SJSA1 (cell line): ENCODE measurements at places on chromosomes 7 and 10.

DNA sequence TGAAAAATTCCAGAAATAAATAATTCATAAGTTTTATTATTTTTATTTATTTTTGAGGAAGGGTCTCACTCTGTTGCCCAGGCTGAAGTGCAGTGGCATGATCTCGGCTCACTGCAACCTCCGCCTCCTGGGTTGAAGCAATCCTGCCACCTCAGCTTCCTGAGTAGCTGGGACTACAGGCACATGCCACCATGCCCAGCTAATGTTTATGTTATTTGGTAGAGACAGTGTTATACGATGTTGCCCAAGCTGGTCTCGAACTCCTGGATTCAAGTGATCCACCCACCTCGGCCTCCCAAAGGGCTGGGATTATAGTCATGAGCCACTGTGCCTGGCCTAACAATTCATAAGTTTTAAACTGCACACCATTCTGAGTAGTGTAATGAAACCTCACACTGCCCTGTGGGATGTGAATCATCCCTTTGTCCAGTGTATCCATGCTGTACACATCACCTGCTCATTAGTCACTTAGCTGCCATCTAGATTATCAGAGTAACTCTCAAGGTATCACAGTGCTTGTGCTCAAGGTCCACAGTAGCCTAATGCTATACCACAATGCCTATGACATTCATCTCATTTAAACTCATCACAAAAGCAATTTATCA, 17.9 kb downstream of the RTKN2 start:
- DNase-seq, result peak; percentile 28

DNA sequence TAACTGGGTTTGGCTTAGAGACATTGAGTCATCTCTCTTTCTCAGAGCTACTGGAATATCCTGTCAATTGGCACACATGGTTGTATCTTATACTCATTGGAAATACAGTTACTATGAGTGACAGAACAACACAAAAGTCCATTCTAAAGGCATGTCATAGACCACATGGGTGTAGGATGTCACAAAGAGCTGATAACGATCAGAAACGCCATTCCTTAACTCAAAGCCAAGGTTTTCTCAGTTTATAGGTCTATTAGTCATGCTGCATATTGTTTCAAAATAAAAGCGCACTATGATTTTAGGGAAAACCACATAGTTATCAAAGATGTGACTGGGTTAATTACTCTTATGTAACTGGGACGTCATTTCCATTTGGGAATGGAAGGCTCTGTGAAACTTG, 147.2 kb upstream of the FAM171A1 start:
- DNase-seq, result peak; percentile 34

DNA sequence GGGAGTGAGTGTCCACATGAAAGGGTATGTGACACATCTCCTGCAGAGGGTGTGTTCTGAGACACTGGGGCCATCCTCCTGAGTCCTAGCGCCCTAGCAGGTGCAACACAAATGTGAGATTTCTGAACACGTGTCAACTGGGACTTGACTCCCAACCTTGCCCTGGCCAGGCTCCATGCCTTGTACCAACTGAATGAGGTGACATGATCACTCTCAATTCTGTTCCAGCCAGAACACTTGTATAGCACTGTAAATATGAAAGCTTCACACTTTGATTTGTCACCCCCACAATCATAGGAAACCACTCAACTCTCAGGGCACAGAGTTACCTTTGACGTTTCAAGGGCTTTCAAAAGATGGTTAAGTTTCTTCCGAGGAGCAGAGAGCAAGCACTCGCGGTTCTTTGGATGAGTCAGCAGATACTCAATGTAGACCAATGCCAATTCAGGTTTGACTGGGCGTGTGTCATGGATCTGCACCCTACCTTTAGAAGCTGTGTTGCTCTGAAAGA, 48.6 kb downstream of the NCAPG2 start:
- no peak for DNase-seq

DNA sequence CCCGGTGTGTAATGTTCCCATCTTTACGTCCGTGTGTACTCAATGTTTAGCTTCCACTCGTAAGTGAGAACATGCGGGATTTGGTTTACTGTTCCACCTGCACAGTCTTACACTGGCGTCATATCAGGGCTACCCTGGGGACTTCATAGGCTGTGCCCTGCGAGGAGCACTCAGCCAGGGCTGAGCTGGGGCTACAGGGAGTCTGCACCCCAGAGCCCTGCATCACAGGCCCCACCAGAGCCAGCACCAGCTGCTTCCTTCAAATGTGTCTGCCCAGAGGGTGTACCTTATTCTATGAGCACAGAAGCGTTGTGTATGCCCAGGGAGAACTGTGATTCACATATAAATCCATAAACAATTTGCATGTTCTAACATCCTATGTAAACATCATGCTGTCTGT, 277.1 kb downstream of the TCERG1L start:
- DNase-seq, result no peak

- DNase-seq, result no peak
Observed at GRCh38 chr10:77837248-77837924, 89.2 kb downstream of the DLG5 start.

- DNase-seq, result no peak
Observed at GRCh38 chr7:66169616-66170015, 35.5 kb upstream of the TPST1 start.

DNA sequence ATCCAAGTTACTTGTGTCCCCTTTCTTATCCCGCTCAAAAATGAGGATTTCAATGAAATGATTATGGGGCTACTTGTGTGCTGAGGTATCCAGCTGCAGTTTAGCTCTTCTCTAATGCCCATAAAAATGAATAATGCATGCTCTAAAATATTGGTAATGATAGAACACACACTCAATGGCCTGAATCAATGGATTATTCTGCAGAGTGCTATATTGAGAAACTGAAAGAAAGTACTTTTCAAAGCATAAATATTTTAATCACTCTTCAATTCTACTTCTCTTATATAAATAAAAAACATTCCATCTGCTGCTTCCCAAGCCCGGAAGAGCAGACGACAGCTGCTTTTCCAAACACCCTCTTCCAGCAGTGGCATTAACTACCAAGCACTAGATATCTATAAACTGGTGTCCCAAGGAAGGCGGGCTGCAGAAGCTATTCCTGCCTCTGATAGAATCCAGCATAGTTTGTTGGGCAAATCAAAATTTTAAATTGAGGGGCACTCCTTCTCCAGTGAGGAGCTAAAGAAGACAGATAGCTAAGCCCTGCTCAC, 284.9 kb upstream of the AOAH start:
- no peak for DNase-seq

- no peak for DNase-seq
Observed at GRCh38 chr10:125201791-125202622, 41.6 kb upstream of the CTBP2 start.

DNA sequence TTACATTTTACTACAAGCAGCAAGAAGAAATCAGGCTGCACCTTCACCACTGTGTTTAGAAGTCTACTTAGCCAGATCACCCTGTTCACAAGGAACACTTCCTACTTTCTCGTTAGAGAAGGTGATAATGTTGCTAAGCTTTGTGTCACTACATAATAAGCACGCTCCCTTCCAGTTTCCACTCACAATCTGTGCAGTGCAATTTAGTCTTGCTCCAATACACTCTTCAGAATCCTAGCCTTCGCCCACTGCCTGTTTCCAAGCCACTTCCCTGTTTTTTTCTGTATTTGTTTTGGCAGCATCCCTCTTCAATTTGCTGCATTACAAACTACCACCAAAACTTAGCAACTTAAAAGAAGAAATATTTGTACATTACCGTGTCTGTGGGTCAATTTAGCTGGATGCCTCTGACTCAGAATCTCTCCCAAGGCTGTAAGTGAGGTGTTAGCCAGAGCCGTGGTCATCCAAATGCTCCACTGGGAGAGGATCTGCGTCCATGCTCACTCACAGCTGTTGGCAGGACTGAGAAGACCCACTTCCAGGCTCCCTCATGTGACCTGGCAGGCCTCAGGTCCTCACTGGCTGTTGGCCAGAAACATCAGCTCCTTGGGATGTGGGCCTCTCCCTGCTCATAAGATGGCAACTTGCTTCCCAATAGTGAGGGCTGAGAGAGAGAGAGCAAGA, 110.4 kb downstream of the PON1 start:
- no peak for DNase-seq

DNA sequence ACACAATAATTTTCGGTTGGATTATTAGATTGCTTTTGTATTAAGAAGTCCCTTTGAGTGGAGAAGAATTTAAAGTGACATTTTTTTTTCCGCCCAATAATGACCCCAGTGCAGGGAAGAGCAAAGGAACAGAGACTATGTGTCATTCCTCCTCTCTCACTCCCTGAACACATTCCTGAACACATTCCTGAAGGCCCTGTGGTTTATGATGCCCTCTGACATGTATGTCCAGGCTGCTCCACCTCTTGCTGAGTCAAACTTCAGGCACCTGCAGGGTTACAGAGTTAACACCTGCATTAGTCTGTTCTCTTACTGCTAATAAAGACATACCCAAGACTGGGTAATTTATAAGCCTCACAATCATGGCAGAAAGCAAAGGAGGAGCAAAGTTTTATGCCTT, 704.0 kb upstream of the LRRN3 start:
- peak; percentile 46 for DNase-seq

- no peak for DNase-seq
Observed at GRCh38 chr7:118657391-118658005, 433.0 kb downstream of the ANKRD7 start.

GRCh38 chr7:128443831-128444600, 11.7 kb upstream of the HILPDA start:
- no peak for DNase-seq

- no peak for DNase-seq
Observed at GRCh38 chr10:79292891-79293746, 54.1 kb upstream of the PPIF start.

- DNase-seq, result no peak
Observed at GRCh38 chr7:99365318-99366141, 9.0 kb upstream of the ARPC1B start.

DNA sequence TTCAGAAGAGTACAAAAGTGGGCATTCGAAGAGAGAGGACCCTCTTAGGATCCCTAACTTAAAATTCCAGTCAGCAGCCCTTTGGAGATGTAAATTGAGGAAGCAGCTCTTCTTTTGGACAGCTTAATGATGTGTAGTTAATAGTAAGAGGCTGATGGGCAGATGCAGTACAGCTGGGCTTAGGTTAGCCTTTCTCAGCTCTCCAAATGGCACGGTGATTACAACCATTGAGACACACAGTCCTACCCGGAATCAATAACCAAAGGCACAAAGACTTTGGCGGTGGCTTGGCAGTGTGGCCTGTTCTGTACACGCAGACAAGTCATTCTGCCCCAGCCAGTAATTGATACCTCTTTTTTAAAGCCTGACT, 26.8 kb downstream of the GAD2 start:
- no peak for DNase-seq

DNA sequence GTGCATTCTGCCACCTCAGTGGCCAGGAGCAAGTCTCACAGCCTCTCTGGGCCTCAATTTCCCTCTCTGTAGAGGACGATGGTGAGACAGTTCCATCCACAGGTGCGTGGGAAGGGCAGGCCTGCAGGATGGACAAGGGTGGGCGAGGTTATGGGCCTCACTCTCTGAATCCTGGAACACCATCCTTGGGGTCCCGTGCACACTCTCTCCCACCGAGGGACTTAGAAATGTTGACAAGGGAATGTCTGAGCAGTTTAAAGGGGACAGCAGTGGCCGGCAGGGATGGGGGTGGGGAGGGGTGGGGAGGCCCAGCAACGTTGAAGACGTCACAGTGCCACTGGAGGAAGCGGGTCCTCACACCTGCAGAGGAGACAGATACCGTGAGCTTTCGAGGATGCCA, 111.5 kb downstream of the FOXL3 start:
- DNase-seq, result no peak

GRCh38 chr10:66925896-66926715, at the start of gene LRRTM3:
LRRTM3 (plus strand) TSS chr10:66926036.
- peak; percentile 8 for DNase-seq

GRCh38 chr10:109308971-109309370, 614.3 kb downstream of the XPNPEP1 start:
- DNase-seq, result no peak

- DNase-seq, result no peak
Observed at GRCh38 chr7:28177836-28178235, 2.8 kb downstream of the JAZF1 start.

- DNase-seq, result no peak
Observed at GRCh38 chr10:110147961-110148360, 59.4 kb upstream of the MXI1 start.

GRCh38 chr7:115789901-115790300, 240.7 kb downstream of the TFEC start:
- DNase-seq, result no peak

GRCh38 chr10:112875476-112876267, 74.4 kb upstream of the TCF7L2 start:
- DNase-seq, result peak; percentile 67

DNA sequence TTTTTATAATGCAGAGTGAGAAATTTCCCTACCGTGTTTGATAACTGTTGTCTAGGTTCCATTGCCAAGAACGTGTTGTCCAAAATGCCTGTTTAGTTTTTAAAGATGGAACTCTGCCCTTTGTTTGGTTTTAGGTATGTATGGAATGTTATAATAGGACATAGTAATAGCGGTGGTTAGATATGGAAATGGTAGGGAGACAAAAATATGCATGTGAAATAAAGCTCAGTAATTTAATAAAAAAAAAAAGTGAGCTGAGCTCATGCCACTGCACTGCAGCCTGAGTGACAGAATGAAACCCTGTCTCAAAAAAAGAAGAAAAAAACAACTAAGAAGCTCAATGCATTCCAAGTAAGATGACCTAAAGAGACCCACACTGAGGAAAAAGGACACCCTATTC, 72.9 kb downstream of the ZNF783 start:
- DNase-seq, result no peak

DNA sequence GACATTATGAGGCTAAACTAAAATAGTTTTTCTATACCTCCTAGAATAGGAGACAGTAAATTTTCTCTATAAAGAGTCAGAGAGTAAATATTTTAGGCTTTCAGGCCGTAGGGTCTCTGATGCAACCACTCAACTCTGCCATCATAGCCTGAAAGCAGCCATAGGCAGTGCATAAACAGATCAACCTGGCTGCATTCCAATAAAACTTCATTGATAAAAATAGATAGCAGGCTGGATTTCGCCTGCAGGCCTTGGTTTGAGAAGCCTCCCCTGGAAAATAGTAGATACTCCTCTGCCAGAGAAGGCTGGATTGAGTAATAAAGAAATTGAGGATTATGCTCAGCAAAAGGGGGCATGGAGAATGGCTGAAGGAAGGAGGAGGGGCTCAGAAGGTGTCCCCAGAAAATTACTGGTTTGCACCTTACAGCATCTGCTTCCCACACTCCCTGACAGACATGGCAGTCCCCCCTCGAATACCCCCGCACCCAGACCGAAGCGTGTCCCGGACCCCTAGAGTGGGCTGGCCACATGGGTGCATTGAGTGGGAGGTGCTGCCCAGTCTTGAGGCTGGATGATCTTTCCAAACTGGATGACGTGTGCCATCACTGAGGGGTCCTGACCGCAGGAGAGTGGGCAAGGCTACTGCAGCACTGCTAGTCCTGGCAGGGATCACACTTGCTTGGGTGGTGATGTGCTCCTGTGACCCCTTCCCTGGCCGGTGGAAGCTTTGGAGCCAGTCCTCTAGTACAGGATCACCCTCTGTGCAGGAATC, 126.6 kb downstream of the PTPN20 start:
- no peak for DNase-seq

GRCh38 chr10:121710971-121711370, 112.7 kb upstream of the FGFR2 start:
- DNase-seq, result no peak
